ENCODE measurements at places on chromosomes 13 and 19.
A peak's percentile ranks its signal among the peaks of the same experiment; 100 is the strongest.

GRCh38 chr13:32752997-32753606 lies 166.8 kb downstream of the PDS5B start:
- DNase-seq, result no peak

DNA sequence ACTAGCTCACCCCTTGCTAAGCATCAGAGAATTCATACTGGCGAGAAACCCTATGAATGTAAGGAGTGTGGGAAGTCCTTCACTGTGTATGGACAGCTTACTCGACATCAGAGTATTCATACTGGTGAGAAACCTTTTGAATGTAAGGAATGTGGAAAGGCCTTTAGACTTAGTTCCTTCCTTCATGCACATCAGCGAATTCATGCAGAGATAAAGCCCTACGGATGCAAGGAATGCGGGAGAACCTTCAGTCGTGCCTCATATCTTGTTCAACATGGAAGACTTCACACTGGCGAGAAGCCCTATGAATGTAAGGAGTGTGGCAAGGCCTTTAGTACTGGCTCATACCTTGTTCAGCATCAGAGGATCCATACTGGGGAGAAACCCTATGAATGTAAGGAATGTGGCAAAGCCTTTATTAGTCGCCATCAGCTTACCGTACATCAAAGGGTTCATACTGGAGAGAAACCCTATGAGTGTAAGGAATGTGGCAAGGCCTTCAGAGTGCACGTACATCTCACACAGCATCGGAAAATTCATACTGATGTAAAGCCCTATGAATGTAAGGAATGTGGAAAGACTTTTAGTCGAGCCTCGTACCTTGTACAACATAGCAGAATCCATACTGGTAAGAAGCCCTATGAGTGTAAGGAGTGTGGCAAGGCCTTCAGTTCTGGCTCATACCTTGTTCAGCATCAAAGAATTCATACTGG lies 17.3 kb downstream of the ZNF30 start:
- no peak for DNase-seq

DNA sequence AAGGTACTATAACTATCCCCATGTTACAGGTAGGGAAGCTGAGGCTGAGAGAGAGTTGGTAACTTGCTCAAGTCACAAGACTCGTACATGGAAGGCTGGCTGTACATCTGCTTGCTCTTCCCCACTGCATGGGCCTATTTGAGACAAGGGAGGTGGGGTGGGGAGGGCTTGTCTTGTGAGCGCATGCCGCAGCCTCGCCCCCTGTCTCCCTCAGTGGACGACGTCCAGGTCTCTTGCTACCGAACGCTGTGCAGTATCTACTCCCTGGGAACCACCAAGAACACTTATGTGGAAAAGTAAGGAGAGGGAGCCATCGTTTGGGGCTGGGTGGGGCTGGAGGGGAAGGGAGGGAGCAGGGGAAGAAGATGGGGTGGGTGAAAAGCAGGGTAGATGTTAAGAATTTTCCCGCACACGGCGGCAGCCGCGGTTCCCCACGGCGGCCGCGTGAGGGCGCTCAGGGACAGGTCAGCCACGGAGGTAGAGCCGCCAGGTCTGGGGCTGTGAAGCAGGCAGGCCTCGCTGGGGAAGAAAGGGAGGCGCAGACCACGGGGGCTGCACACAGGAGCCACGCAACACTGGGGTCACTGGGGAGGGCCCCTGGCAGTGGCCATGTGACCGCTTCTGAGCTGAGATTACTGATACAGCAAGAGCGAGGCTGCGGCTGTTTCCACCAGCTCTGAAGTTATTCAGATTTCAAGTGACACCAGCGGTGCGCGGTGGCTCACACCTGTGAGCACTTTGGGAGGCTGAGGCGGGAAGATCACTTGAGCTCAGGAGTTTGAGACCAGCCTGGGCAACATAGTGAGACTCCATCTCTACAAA lies 81.5 kb downstream of the RYR1 start:
- DNase-seq, result no peak

DNA sequence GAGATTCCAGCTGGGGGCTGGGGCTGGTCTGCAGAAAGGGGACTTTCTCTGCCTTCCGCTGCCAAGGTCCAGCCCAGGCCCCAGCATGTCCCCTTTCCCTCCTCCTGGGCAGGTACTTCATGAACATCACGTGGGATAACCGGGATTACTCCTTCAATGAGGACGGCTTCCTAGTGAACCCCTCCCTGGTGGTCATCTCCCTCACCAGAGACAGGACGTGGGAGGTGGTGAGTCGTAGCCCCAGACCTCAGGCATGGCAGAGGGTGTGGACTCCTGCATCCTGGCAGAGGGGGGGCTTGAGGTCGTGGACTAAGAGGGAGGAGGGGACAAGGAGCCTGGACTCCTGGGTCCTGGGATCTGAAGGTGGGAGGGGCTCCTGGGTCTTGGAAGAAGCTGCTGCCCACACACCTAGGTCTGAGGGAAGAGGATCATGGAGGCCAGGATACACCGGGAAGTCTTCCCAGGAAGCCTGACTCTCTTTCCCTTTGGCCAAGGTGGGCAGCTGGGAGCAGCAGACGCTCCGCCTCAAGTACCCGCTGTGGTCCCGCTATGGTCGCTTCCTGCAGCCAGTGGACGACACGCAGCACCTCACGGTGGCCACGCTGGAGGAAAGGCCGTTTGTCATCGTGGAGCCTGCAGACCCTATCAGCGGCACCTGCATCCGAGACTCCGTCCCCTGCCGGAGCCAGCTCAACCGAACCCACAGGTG lies 20.6 kb downstream of the GRIN2D start:
- no peak for DNase-seq

DNA sequence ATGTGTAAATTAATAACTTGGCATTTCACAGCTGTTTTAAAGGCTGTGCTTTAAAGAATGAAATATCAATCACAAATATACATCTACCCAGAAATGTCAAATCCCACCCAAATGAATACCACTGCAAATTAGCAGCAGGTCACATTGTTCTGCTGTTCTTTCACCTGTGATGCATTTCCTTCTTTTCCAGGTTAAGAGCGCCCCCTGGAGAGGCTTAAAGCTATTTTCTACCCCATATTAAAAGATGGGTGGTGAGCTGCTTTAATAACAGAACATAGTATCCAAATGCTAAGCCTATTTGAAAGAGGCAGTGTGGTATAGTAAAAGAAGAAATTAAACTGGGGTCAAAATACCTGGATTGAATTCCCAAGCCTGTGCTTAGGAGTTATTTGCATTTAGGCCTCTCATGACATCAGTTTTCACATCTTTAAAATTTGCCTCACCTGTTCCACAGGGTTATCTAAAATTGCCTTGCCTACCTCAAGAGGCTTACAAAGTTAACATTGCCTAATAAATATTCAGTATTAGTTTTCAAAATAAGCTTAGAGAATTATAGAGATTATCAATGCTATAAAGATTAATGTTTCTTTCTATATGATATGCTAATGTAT lies 396.9 kb upstream of the SLITRK5 start:
- peak; percentile 58 for DNase-seq

DNA sequence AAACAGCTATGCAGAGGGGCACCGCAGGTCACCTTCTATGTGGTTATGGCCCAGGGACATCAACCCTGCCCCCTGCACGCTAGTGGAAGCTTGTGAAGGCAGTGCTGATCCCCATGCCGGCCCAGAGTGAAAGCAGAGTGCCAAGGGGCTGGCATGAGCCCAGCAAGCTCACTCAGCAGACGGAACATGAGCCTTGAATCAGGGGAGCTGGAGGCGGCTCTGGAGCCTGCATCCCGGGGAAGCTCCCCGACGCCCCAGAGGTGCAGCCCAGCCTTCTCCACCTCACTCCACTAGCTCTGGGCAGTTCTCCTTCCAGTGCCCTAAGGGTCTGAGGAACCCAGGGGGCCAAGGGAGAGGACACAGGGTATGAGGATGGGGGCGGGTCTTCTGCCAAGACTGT lies 19.0 kb upstream of the ISYNA1 start:
- no peak for DNase-seq

All from COR-L47 (cell line).